ENCODE measurements at places on chromosomes 16 and 17.

- DNase-seq = no peak
These were observed 30.1 kb downstream of the SOCS1 start for GRCh38 chr16:11225677-11226549.

- DNase-seq = no peak
These were observed 14.5 kb downstream of the ZFPM1 start for GRCh38 chr16:88467541-88467944.

DNA sequence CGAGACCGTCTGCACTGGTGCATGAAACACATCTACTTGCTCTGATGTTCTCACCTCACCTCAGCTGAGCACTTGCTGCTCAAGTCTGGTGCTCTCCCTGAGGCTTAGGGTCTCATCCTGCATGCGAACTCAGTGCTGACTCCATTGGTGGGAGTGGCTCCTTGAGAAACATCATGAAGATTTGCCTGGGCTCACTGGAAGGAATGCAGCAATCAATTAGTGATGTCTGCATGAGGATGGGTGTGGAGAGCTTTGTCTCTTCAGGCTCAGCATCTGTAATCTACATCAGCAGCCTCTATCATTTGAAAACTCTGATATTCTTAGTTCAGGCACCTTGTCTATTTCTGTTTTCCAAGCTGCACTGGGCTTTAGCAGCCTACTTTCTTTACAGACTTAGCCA, 204.4 kb downstream of the IRF8 start:
- DNase-seq = no peak

GRCh38 chr17:34511265-34511664, 68.1 kb upstream of the TMEM132E start:
- no peak for DNase-seq

GRCh38 chr17:35510052-35510451, 27.4 kb downstream of the SLFN12L start:
- no peak for DNase-seq

GRCh38 chr16:47884116-47884725, 271.6 kb downstream of the ABCC12 start:
- DNase-seq = no peak

- no peak for DNase-seq
These were observed 78.0 kb downstream of the MAP2K6 start for GRCh38 chr17:69492410-69493071.

Measured in stromal cell of bone marrow (primary cell).